Myometrial cell (primary cell): ENCODE measurements at places on chromosomes 2 and 18. TPM values are rescaled to one million over a fixed set of nuclear protein-coding genes. Genes with fewer than 3 reads are reported as not detected.

Gene C1GALT1C1L
- total RNA-seq, result 0.86 and 3.9 TPM in 2 replicates

Gene ADD2
- not detected in 2 replicates for total RNA-seq

Gene LIPG
- 2.9 and 5.8 TPM in 2 replicates for total RNA-seq

Gene PROC
- total RNA-seq, result not detected in 2 replicates

Gene CPO
- not detected in 2 replicates for total RNA-seq

Gene LRRTM1
- not detected in 2 replicates for total RNA-seq

Gene CCDC85A
- total RNA-seq, result 1.6 and 3.7 TPM in 2 replicates

Gene TLX2
- total RNA-seq, result not detected in 2 replicates

Gene GMCL1
- total RNA-seq, result 10.6 and 11.0 TPM in 2 replicates
